SHP77 treated with DMSO at 0.1 percent for 48 hours (cell line): ENCODE measurements at places on chromosomes 11 and 22.

GRCh38 chr22:39236321-39237317 is 8.2 kb downstream of the PDGFB start:
- DNase-seq: no peak

GRCh38 chr22:18113680-18114394 is 3.2 kb downstream of the TUBA8 start:
- no peak for DNase-seq

DNA sequence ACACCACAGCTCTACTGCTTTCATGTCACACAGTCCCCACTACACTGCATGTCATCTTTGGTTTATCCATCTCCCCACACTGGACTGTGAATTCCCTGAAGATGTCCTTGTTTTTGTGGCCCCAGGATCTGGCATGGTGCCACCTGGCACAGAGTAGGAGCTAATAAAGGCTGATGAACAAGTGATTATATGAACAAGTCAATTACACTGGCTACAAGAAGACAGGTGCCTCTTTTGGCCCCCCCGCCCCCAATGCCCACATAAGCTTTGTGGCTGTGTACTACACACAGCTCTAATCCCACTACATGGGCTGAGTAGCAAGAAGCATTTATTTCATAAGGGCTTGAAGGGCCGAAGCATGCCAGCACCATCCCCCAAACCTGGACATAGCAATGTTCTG is 24.7 kb downstream of the PLEKHA7 start:
- DNase-seq: no peak

GRCh38 chr11:73324116-73324515 is 16.0 kb downstream of the ARHGEF17 start:
- DNase-seq: no peak
